PC-9 (cell line): ENCODE measurements at places on chromosomes 12 and 14. TPM values are rescaled to one million over a fixed set of nuclear protein-coding genes. Genes with fewer than 3 reads are reported as not detected.

MTRFR gene
- total RNA-seq, result 18.6 and 19.4 TPM in 2 replicates

FLVCR2 gene
- total RNA-seq, result 12.4 and 35.7 TPM in 2 replicates

ANKRD9 gene
- total RNA-seq, result 44.6 and 68.8 TPM in 2 replicates

CACNA2D4 gene
- total RNA-seq, result 0.45 TPM in 1 of 2 replicates, not detected in the other

HHIPL1 gene
- 0.28 and 0.48 TPM in 2 replicates for total RNA-seq

DNA sequence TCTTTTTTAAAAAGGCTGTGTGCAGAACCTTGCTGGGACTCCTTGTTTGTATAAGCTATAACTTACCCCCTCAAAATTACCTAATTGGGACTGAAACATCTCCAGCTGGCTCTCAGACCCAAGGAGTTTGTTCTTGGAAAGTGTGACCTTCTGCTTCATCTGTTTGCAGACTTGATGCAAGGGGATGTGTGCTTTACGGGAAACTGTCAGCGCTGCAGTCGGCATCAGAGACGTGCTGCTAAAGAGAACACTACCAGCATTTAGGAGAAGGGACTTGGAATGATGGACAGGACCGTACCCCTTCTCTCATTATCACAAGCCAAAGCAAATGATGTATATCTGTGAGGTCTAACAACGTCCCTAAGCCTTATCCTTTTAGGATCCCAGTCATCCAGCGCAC is 174.2 kb upstream of the PARP11 start:
- H3K27ac ChIP-seq, result no peak overlapping the region
- no peak for DNase-seq
- H3K4me1 ChIP-seq, result no peaks in the 10 kb centered on the region
- no peaks in the 10 kb centered on the region for H3K36me3 ChIP-seq

DNA sequence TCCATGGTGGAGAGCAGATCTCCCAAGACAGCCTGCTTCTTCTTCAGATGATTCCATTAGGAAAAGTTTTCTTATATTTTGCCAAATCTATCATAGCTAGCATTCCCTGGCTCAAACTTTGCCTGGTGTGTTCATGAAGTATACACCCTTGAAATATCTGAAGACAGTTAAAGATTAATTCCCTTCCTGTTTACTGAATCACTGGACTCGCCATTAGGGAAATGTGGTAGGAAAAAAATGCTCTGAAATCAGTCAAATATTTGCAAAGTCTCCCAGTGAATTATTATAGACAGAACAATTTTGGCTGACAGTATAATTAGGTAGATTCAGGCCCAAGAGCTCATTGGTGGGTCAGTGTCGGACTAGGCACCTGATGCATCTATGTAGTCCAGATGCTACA is 86.5 kb downstream of the PDZRN4 start:
- H3K4me1 ChIP-seq, result no peaks in the 10 kb centered on the region
- no peaks in the 10 kb centered on the region for H3K36me3 ChIP-seq
- H3K27me3 ChIP-seq, result no peaks in the 10 kb centered on the region
- no peak overlapping the region for H3K27ac ChIP-seq
- DNase-seq, result no peak

GRCh38 chr12:7642876-7643309 is 22.8 kb downstream of the APOBEC1 start:
- H3K27ac ChIP-seq, result no peak overlapping the region
- H3K27me3 ChIP-seq, result no peaks in the 10 kb centered on the region
- H3K4me1 ChIP-seq, result no peaks in the 10 kb centered on the region
- H3K4me3 ChIP-seq, result no peak overlapping the region
- no peaks in the 10 kb centered on the region for H3K36me3 ChIP-seq
- peak; percentile 47 for DNase-seq

DNA sequence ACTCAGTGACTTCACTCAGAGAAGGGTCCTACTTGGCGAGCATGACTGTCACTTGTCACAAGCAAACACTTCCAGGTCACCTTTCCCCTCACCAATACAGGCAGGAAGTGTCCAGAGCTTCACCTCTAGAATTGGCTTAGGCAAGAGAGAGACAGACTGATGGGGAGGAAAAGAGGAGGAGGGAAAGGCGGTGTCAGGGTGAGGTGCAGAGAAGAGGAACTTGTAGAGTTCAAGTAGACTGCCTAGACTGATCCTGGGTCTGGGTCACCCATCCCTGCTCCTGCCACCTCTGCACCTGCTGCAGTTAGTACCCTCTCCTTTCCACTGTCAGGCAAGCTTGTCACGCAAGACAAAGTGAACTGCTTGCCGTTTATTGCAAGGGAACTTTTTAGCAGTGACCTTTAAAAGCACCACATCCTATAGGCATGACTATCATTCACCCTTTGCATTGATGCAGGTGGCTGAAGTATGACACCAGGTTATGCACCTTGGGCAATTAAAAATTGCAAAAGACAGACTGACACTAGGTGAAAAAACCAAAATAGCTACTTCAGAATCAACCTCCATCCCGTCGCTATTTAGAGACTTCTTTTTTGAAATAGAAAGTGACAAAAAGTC is 292.4 kb downstream of the SYT1 start:
- no peaks in the 10 kb centered on the region for H3K36me3 ChIP-seq
- no peaks in the 10 kb centered on the region for H3K27me3 ChIP-seq
- no peaks in the 10 kb centered on the region for H3K4me1 ChIP-seq
- DNase-seq, result no peak
- no peak overlapping the region for H3K4me3 ChIP-seq

DNA sequence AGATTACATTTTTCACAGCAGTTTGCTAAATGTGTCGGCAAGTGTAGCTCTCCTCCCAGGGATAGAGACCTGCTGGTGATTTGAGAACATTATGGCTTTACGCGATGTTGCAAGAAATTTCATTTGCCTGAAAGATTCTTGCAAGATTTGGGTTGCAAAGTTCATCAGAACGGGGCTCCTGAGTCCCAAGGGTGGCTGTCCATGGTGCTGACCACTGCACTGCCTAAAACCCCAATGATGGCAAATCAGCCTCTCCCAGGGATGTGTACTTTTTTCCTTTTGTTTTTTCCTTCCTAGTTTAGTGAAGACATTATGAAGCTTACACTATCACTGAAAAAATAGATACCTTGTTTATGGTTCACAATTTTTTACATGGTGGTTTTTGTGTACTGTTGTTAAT is 85.4 kb downstream of the WSCD2 start:
- H3K4me3 ChIP-seq, result no peak overlapping the region
- no peaks in the 10 kb centered on the region for H3K27me3 ChIP-seq
- no peaks in the 10 kb centered on the region for H3K4me1 ChIP-seq

DNA sequence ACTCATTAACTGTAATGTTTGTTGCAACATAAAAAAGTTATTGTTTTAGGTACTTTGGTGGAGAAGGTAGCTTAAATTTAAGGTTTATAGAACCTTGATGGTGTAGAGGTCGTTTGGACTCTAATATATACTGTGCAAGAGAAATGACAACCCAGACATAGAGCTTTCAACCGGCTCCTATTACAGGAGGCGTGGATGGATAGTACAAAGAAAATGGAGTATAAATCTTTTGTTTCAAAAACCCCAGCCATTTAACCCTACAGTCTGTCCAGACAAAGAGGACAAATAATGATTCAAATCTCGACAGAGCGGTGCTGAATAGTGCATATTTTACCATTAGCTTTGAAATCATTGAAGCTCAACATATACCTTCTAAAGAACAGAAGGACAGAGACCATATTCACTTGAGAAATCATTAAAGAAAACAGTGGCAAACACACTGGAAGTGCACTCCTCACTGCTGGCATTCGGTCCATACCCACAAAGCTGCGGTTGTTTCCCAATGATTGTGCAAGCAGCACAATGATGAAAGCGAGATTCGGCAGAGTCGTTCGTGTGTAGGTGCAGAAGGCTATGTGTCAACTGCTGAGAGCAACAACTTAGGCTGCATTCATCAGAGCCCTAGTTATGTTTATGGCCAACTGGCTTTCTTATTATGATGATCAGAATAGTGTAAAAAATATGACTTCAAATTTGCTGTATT is 688.6 kb downstream of the NOVA1 start:
- DNase-seq, result no peak
- no peak overlapping the region for H3K4me3 ChIP-seq
- H3K36me3 ChIP-seq, result no peaks in the 10 kb centered on the region
- no peaks in the 10 kb centered on the region for H3K4me1 ChIP-seq
- H3K27me3 ChIP-seq, result no peaks in the 10 kb centered on the region

DNA sequence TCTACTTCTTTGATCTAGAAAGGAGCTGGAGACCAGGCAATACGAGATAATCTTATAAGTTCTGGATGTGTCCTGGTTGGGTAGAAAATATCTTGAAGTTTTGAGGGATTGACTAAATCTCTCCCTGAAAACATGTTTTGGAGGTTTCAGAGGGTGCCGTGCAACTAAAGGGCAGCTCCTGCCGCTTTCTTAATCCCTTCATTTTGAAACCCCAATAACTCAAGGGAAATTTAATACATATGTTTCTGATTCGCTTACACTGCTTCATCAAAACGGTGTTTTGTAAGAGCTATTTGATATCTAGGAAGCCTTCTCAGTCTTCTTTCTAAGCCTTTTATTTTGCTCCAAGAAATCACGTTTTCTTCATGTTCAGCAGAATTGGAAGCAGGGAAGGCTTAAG is 129.0 kb downstream of the ASCL1 start:
- H3K27ac ChIP-seq, result no peak overlapping the region
- DNase-seq, result no peak
- no peak overlapping the region for H3K4me3 ChIP-seq

DNA sequence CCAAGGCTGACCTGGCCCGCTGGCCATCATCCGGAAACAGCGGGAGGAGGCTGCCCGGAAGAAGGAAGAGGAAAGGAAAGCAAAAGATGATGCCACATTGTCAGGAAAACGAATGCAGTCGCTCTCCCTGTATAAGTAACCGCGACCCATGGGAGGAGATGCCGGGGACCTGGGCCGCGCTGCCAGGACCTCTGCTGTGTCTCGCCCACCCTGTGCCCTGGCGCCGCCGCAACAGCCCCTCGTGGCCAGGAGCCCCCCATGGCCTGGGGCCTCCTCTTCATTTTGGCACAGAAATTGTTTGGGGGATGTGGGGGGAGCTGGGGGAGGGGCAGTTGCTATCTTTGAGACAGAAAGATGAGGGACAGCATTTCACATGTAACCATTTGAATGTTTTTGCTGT is 16.5 kb downstream of the HSPB8 start:
- no peak overlapping the region for H3K4me3 ChIP-seq
- no peaks in the 10 kb centered on the region for H3K36me3 ChIP-seq
- H3K27me3 ChIP-seq, result no peaks in the 10 kb centered on the region
- no peak for DNase-seq
- H3K4me1 ChIP-seq, result peaks cover 5% of the 10 kb centered on the region; the same call in 1 of the 2 replicates

GRCh38 chr14:77116172-77116817 is 18.2 kb downstream of the CIPC start:
- no peaks in the 10 kb centered on the region for H3K4me1 ChIP-seq
- H3K27me3 ChIP-seq, result no peaks in the 10 kb centered on the region
- H3K4me3 ChIP-seq, result no peak overlapping the region
- peaks cover 21% of the 10 kb centered on the region for H3K36me3 ChIP-seq
- no peak for DNase-seq

DNA sequence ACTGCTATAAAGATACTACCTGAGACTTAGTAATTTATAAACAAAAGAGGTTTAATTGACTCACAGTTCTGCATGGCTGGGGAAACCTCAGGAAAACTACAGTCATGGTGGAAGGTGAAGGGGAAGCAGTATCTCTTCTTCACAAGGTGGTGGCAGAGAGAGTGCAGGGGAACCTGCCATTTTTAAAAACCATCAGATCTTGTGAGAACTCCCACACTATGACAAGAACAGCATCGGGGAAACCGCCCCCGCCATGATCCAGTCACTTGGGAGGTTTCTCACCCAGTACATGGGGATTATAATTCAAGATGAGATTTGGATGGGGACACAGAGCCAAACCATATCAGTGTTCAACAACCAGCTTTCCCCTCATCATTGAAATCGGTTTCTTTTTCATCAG is 49.9 kb downstream of the AEBP2 start:
- H3K27me3 ChIP-seq, result no peaks in the 10 kb centered on the region
- H3K4me1 ChIP-seq, result no peaks in the 10 kb centered on the region
- H3K27ac ChIP-seq, result no peak overlapping the region
- H3K4me3 ChIP-seq, result no peak overlapping the region
- no peak for DNase-seq
- H3K36me3 ChIP-seq, result peaks cover 3% of the 10 kb centered on the region; the same call in 1 of the 2 replicates

DNA sequence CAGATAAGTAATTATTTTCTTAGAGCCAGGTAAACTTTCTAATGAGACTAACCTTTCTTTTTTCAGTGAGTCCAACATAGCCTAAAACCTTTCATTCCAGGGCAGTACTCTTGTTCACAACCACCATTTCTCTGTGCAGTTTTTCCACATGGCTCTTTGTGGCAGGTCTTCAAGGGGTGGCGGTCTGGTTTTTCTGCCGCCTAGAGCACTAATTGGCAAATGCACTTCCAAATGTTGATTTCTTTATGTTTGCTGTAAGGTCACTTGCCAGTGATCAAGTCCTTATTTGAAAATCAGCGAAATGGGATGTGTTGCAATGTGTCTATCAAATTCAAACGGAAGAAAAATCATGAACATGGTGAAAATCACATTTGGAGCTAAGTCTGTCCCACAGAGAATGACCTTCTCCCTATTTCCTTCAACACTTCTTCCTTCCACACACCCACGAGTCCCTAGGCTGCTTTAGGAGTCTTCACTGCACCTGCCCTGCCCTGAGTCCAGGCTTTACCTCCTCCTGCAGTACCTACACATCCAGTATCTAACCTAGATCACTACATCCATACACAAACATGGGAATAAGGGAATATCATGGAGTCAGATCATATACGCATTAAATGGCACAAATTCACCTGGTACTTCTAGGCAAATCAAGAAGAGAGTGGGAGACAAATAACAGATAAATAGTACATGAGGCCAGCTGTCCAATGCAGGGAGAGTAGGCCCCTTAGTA is 1.9 kb downstream of the SRGAP1 start:
- H3K36me3 ChIP-seq, result no peaks in the 10 kb centered on the region
- peak overlapping the region; percentile 97 for H3K4me3 ChIP-seq
- H3K27ac ChIP-seq, result peak overlapping the region; percentile 65
- DNase-seq, result peak; percentile 45
- peaks cover 49% of the 10 kb centered on the region for H3K4me1 ChIP-seq
- no peaks in the 10 kb centered on the region for H3K27me3 ChIP-seq

DNA sequence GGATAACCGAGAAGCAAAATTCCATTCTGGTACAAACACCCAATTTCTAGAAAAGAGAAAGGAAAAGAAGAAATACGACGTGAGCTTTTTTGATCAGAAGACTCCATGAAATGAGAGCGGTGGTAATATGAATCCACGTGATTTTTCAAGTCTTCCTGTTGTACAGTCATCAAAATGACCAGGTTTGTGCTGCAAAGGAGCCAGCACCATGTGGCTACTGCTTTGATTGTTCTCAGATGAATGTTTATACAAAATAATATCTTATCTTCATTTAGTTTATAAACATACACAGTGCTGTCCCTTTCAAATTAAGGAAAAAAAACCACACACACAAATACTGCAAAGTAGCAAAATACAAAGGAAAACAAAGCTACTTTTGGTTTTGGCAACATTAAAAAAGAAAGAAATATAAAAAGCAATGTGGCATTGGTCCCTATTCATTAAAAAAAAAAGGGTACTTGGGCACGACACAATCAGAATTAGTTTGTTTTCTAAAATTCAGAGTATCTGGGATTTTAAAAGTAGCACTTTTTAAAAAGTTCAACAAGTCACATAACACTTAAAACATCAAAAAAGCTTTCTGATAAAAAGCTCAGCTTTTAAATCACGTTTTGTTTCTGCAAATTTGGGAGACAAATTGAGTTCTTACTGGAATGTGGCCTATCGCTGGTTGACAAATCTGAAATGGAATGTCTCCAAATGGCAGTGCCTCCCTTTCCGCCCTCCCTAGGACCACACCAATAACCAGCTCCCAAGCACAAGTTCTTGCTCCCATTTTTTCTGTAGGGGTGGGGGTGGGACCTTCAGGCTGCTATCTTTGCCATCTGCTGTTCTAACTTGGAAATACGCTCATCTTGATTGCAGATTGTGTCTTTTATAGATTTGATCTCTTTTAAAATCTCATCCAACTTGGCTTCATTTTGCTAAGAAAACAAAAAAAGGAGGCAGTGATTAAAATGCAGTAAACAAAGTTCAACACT is 13.2 kb upstream of the SELPLG start:
- no peak overlapping the region for H3K4me3 ChIP-seq
- no peaks in the 10 kb centered on the region for H3K27me3 ChIP-seq
